HT-29 (cell line): ENCODE measurements at places on chromosomes 7 and 10. TPM values are rescaled to one million over a fixed set of nuclear protein-coding genes. Genes with fewer than 3 reads are reported as not detected.

- no peak for DNase-seq
Observed at GRCh38 chr7:64879800-64880199, 23.3 kb upstream of the ZNF273 start.

DNA sequence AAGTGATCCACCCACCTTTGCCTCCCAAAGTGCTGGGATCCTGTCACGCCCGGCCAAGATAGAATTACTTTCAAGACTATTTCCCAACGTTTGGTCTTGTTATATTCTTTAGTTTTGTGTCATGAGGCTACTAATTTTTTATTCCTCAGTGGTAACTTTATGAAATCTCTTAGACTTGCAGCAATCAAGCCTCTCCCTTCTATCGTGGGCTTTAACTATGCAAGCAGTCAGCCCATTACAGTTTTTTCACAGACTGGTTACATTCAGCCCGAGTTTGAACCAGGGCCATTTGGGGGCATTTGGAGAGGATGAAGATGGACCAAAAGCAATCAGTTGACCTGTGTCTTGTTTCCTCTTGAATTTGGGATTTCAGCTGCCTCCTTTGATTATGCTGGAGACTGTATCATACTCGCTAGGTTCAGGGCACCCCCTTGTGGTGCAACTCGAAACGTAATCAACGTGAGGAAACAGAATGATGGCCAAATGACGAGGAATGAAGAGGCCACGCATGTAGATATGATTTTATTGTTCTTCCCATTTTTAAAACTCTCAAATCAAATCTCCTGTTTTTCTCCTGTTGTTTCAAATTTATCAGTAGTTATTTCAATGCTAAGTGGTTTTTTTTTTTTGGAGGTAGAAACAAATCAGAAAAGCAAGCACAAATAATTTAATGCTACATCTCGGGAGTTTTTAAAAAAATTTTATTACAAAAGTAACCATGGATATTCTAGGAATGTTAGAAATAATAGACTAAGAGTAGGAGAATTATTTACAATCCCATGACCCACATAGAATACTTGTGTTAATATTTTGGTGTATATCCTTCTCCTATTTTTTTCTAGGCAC lies 151.6 kb downstream of the KIAA1217 start:
- peak; percentile 79 for DNase-seq

Gene CPA2
- not detected in 2 replicates for total RNA-seq

Gene CNNM1
- not detected in 2 replicates for total RNA-seq

DNA sequence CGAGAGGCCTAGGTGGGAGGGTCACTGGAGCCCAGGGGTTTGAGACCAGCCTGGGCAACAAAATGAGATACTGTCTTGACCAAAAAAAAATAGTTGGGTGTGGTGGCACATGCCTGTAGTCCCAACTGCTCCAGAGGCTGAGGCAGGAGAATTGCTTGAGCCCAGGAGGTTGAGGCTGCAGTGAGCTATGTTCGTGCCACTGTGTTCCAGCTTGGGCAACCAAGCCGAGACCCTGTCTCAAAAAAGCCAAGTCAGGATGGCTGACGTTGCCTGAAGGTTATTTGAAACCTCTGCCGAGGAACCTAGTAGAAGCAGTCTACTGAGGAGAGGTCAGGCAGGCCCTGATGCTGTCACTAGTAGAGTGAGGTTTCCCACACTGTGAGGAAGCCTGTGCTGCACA lies 22.8 kb downstream of the DNAJB6 start:
- no peak for DNase-seq

Gene DNAJC12
- total RNA-seq = 2.8 and 3.4 TPM in 2 replicates

Gene CCL26
- not detected in 2 replicates for total RNA-seq

- DNase-seq = peak; percentile 58
Observed at GRCh38 chr7:21261627-21262594, 166.0 kb upstream of the SP4 start.

Gene MKX
- not detected in 2 replicates for total RNA-seq

Gene FKBP6
- total RNA-seq = not detected in 2 replicates

Gene ATRNL1
- not detected in 2 replicates for total RNA-seq

Gene FAM20C
- not detected in 2 replicates for total RNA-seq

DNA sequence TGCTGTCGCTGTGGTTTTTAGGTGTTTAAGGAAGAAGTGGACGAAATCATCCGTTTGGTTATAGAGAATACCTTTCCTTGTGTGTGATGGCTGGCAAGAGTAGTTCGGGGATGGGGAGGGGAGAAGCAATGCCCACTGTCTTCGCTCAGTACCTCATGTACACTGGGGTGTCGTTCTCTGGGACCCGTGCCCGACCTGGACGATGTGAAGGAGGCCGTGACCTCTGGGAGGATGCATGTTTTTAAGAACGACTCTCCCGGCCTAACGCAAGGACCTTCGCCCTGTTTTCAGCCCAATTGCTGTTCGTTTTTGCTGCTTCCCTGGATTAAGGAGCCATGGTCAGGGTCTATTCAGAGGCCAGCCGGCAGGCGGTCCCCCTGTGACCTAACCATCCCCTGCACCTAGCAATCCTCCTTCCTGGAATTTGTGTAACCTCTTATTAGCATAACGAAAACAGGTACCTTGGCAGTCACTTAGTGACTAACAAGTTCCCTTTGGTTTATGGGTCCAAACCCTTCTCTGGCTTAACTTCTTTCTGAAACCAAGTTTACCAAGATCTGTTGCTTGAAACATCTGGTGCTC lies 1.3 kb downstream of the NFE2L3 start:
- peak; percentile 77 for DNase-seq

Gene SLC39A12
- total RNA-seq = not detected in 2 replicates

- DNase-seq = no peak
Observed at GRCh38 chr10:131050162-131050766, 261.3 kb downstream of the TCERG1L start.

DNA sequence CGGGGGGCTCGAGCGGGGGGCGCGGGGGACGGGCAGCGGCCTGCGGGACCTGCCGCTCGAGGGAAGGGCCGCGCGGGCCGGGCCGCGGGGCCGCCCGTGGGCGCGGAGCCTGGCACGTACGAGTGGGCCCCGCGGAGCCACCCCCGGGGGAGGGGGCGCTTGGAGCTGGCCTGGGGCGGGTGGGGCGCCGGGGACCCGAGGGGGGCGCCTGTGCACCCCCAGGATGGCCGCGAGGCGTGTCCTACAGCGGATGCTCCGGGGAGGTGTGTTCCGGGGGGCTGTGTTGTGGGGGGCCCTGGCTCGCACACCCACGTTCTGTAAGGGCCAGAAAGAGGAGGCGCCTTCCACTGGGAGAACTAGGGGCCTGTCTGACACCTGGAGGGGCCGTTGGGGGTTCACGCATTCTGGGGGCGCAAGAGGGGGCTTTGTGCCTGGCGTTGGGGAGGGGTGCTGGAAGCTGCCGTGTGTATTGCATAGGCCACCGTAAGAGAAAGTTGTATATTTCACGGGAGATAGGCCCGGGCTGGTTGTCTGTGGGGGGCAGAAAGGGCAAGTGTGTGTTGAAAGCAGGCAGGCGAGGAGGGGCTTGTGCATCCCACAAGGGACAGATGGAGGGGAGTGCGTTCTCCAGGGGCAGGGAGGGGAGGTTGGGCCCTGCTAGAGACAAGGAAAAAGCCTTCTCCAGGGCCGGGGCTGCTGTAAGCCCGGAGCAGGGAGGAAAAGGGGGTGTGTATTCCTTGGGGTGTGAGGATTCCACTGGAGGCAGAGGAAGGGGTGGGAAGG lies 663 bp downstream of the VPS37D start:
- no peak for DNase-seq

DNA sequence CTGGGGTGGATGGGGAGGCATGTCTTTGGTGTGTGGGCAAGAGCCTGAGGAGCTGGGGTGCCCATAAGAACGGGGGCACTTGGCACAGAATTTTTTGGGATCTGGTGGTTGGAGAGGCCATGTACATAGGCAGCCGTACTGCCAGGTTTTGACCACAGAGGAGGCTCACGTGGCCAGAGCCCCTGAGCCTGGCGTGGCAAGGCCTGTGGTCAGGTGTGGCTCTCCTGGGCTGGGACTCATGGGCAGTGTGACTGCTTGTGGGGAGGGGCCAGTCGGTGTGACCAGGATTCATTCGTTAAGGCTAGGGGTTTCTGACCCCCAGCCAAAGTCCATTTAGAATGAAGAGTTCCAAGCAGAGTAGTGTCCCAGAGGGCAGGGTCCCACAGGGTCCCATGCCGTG lies 38.2 kb downstream of the AGAP3 start:
- no peak for DNase-seq

GRCh38 chr7:147298611-147299043 lies 1182.0 kb downstream of the CNTNAP2 start:
- peak; percentile 24 for DNase-seq

DNA sequence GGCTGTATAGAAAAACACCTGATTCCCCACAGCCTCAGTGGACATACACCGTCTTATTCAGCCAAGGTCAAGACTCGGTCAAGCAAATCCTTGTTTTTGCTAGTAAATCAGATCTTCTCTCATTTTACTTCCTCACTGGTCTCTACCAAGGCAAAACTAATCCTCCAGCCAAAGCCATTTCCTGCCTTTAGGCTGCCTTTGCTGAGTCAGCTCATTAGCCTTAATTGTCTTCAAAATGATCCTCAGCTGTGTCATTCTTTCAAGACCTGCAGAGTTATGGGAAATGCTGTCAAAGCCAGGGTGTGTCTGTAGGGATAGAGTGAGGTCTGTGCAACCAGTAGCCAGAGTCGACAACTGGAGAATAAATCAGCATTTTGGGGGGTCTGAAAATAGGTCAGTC lies 107.2 kb upstream of the FAM180A start:
- no peak for DNase-seq

Gene LAMB4
- 0.03 TPM in 1 of 2 replicates, not detected in the other for total RNA-seq

- no peak for DNase-seq
Observed at GRCh38 chr10:13634207-13634606, 47.4 kb downstream of the PRPF18 start.

DNA sequence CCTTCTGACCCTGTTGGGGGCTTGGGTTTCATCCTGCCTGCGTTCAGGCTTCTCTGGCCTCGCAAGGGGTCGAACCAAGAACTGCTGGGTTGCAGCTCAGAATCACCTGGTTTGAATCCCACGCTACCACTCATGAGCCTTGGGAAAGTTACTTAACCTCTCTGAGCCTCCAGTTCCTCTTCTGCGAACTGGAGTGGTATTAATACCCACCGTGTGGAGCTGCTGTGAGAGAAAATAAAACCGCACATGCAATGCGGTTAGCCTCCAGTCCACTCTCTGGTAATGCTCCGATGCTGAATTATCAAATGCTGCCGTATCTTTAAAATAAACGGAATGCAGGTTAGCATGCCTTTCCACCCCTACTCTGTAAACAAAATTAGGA lies 171.9 kb downstream of the ARHGAP12 start:
- DNase-seq = no peak

DNA sequence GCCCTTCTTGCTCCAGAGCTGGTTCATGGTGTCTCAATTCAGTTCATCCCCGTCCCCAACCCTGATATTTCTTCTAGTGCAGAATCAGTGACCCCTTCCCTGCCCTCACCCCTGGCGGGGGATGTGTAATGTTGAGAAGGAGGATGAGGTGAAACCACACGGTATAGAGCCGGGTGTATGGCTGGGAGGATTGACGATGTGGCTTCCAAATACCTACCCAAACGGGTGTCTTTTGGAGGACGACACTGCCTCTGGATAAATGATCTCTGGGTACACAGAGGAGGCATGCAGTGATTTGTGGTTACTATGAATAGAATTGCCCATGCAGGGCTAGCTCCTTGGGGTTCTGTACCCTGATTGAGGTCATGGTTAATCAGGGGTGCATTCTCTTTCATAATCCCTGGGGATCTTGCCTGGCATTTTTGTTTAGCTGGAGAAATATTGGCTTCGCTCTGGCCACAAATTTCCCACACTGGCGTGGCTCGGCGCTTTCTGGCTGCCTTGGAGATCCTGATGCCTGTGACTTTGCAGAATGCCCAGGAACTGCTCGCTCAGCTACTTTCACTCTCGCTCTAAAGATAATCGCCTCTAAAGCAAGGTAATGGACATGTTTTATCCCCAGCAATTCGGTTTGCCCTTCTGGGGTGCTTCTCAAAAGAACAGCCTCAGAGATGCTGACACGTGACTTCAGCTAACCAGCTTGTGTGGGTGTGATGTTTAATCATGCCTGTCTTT lies 89.2 kb downstream of the RBM20 start:
- no peak for DNase-seq

DNA sequence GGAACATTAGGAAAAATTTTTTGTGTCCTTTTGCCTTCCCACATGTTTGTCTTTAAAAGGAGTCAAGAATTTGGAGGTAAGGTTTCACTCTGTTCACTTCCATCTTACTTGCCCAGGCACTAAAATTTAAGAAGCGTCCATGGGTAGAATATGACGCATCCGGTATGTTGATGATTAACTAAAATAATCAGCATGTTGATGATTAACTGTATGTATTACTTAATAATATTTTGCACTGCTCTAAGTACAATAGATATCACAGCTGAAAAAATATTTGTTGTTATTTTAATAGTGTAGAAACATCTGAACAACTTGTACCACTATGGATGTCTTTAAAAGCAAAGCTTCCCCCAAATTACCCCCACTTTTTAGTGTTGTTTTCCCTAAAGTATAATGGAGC lies 11.5 kb downstream of the ANKRD22 start:
- peak; percentile 68 for DNase-seq

DNA sequence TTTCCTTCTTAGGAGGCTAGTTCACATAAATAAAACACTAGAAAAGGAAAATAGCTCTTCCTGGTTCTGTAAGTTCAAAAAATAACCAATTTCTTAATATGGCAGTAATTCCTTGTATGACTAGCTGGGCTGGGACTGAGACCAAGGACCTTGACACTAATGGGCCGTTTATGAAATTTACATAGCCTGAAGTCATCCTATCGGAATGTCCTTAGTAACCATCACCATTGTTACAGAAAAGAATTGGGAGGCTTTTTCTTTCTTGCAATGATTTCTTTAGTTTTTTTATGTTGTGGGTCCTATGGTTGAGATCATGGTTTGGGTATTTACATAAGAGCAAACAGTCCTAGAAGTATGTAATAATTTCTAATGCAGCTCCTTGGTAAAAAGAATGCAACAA lies 87.1 kb upstream of the HDAC9 start:
- DNase-seq = no peak

Gene ADRA2A
- total RNA-seq = 16.3 and 20.5 TPM in 2 replicates

GRCh38 chr10:58531084-58531695 lies 18.5 kb downstream of the BICC1 start:
- DNase-seq = peak; percentile 91

- no peak for DNase-seq
Observed at GRCh38 chr10:124912101-124912886, 29.6 kb upstream of the ZRANB1 start.

GRCh38 chr7:54773472-54774399 lies 14.7 kb upstream of the SEC61G start:
- DNase-seq = peak; percentile 96
